ENCODE measurements at places on chromosomes 1 and 21.

- DNase-seq, result no peak
Measured at GRCh38 chr1:24874611-24875234, 55.4 kb downstream of the RUNX3 start.

DNA sequence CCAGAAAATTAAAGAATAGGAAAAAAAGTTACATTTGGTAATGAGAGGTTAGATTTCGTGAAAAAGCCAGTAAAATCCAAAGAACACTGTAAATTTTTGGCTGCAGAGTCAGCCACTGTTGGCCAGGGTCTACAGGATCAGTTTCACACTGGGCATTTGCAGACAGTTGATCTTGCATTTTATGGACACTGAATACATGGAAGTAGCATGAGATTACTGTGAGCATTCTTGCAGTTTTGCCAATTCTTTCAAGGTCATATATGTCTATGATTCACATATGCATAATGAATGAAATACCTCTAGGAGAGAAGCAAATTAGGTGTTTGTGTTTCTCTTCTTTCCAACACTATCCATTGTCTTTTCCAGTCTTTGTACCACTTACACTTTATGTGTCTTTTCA, 200.8 kb upstream of the DPYD start:
- no peak for DNase-seq

- DNase-seq, result no peak
Measured at GRCh38 chr1:114741963-114742746, 15.6 kb downstream of the CSDE1 start.

DNA sequence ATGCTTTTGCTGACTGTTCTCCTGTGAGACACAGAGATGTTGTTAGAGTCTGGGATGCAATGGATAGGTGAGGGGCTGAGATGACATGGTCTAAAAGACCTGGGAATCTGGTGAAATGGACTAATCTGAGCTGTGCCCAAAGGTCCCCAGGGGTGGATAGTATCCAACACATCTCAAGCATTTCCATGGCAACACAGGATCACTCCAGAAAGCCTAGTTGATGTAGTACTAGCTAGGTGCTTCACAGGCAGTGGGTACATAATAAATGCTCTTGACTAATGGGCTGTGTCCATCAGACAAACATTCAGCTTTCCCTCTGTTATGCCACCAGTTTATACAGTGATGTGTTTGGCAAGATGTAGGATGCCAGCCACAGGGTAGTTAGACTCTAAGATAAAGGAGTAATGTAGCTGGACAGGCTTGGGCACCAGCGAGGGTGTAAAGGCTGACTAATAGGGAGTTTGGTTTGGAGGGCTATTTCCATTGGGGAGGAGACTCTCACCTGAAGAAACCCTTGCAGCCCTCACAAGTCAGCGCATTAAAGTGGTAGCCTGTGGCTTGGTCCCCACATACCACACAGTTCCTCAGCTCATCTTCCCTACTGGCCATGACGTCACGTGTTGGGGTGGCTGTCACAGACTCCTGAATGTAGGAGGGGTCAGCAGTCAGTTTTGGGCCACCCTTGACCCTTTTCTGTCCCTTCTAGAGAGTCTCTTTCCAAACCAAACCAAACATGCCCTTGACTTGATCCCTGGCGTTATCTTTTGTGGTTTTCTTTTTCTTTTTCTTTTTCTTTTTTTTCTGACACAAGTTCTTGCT, 1.8 kb downstream of the NR1I3 start:
- no peak for DNase-seq

DNA sequence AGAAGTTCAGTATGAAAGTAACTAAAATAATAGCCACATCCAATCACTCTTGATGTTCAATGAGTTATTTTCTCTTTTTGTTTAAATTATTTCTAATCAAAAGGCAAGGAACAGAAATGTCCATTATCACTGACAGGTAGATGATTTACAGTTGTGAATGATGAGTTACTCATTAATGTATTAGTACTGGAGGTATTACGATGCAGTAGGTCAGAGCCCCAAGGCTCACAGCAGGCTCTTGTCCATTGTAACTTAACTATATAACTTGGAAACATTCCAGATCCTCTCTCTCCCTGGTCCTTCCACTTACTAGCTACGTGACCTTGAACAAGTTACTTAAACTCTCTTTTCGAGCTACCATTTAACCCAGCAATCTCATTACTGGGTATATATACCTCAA, 39.5 kb downstream of the CRB1 start:
- DNase-seq, result no peak

DNA sequence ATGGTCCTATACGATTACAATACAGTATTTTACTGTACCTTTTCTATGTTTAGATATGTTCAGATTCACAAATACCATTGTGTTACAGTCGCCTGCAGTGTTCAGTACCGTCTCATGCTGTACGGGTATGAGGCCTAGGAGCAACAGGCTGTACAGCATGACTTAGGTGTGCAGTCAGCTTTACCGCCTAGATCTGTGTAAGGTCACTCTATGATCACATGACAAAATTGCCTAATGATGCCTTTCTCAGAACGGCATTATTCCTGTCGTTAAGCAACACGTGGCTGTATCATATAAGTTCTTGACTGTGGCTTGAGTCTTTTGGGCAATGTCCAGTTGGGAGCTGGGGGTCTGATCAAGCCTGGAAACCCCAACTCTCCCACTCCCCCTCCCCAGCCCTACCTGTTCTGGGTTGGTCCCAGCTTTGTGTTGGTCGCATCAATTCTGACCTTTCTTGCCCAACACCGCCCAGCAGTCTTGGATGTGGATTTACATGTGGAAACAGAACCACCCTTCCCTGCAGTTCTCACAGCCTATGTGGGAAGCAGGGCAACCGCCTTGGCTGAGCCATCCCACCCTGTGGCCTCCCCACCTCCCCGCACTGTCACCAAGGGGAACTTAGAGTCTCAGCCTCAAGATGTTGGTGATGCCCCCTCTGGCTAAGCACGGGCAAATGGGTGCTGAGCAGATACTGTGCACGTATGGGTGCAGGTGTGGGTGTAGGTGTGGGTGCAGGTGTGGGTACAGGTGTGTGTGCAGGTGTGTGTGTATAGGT, 80.2 kb upstream of the ACTL8 start:
- no peak for DNase-seq

DNA sequence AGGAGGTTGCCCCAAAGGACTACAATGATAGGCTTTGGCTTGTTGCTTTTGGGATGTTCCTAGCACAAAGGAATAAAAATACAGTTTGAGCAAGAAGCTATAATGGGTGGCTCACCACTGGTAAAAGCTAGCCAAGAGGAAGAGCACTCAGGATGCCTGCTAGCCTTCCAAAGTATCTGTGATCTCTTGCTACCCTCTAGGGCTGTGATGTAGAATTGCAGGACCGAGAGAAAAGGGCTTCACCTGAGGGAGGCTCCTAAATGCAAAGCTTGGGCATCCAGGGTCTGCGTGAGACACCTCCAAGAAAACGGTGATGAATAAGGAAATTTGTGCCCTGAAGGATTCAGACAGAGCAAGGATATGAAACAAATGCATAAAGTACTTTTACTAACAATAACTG, 17.7 kb downstream of the IVL start:
- DNase-seq, result no peak

GRCh38 chr1:202145068-202145743, 669 bp upstream of the ARL8A start:
- DNase-seq, result no peak

GRCh38 chr1:39919545-39919944, 17.8 kb upstream of the MYCL start:
- DNase-seq, result no peak

DNA sequence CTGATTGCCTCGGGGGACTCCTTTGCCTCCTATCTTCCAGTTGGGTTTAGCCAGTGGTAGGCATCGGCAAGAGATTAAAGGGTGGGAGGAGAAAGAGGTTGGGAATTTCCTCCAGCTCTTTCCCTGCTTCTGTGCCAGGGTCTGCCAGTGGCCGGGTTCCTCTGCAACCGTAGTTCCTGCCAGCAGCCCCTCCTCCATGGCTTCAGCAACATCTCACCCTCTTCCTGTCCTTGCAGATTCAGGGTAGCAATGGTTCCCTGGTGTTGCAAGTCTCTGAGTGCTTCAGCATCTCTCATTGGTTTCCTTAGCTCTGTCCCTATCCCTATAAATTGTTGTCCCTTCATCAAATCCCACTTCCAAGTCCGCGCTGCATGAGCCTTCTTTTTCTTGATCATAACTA, 223.1 kb upstream of the JUN start:
- no peak for DNase-seq

DNA sequence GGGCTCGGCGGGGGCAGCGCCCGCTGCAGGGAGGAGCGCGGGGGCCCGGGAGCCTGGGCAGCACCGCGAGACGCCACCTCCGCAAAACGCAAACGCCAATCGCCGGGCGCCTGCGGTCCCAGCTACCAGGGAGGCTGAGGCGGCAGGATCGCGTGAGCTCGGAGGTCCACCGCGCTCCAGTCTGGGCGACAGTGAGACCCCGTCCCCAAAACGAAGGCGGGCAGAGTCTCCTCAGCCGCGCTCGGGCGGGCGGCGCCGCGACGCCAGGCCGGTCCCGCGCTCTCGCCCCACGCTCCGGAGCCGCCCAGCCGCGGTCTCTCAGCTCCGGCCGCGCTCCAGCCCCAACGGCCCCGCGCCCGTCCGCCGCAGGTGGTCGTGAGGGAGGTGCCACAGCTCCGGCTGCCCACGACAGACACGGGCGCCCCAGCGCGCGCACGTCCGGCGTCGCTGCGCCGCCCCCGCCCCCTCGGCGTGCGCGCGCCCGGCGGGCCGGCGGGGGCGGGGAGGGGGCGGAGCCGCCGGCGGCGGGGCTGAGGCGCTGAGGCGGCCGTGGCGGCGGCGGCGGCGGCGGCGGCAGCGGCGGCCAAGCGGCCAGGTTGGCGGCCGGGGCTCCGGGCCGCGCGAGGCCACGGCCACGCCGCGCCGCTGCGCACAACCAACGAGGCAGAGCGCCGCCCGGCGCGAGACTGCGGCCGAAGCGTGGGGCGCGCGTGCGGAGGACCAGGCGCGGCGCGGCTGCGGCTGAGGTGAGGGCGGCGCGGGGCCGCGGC, at the start of gene ADARB1:
Gene ADARB1 (plus strand): TSS at position 533 of the 770 bp plus-strand sequence. CDS start 97,077 bp downstream, outside the sequence.
- peak; percentile 60 for DNase-seq

DNA sequence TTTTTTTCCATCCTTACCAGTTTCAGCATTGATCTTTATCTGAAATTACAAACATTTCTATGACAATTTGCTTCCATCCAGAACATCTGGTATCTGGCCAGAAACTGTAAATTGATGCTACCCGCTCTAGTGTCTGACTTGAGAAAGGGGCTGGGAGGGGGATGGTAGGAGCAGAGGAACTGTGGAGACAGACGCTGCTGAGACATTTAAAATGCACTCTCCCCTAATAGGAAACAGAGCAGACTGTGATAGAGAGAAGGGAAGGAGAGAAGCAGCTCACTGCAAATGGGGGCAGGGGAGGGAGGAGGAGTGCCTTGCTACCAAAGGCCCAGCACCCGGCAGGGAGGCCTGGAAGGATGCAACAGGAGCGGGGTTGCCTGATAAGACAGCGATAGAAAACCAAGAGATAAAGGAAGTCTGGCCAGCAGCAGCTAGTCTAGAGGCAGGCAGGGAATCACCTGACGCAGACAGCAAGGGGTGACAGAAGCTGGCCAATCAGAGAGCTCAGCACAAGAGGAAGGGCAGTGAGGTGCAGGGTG, 195.5 kb upstream of the NFIA start:
- no peak for DNase-seq

GRCh38 chr1:204854286-204854685, 16.4 kb upstream of the NFASC start:
- DNase-seq, result no peak

- no peak for DNase-seq
Measured at GRCh38 chr1:168553680-168554553, 10.1 kb upstream of the XCL2 start.

DNA sequence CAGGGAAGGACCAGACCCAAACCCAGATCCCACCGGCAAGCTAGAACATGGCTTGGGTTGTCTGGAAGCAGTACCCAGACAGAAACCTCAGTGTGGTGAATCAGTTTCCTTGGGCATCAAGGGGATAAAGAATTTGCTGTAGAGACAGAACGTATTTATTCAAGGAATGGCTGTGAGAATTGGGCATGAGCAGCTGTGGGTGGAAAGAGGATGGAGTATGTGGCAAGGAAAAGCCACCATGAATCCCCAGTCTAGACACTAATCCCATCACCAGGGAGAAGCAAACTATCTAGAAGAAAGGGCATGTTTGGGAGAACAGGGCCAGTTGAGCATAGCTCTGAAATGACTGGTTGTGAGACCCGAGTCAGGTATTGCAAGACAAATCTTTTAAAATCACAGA, 109.2 kb downstream of the TOMM20 start:
- DNase-seq, result no peak

DNA sequence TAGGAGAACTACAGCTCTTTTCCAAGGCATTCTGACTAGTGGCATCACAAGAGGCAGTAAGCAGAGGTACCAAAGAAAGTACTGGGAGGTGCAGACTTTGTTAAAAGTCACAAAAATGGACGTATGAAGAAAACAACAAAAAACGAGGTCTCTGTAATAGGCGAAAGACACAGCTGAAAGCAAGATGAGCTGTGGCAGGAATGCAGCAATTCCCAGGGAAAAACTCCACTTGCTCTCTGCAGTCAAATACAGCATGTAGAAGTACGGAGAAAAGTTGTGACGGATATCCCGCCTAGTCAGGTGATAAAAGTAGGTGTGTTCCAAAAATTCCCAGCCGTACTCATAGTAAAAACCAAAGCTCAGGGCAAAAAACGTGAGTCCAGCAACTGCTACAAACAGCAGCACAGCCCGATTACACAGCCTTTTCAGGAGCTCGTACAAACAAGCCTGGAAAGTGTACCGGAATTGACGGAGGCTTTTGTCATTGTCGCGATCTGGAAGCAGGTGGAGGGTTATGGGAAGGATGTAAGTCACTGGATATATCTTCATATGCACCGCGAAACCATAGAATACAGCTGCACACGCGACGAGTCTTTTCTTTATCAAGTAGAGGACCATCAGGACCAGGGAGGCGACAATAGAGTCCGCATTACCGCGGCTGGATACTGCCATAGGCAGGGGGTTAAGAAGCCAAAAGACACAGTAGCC, 979 bp downstream of the PIGM start:
- DNase-seq, result no peak

DNA sequence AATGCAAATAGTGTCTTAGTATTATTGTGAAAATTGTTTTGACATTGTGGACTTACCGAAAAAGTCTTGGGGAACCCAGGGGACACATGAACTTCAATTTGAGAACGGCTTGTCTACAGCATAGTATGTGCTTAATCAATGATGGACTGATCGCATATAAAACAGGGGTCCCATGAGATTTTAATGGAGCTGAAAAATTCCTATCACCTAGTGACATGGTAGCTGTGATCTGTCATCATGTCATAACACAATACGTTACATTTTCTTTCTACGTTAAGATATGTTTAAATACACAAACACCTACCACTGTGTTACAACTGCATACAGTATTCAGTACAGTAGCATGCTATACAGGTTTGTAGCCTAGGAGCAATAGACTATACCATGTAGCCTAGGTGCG, 153.3 kb upstream of the FOXD3 start:
- no peak for DNase-seq

GRCh38 chr1:160855181-160855981, 7.3 kb downstream of the CD244 start:
- DNase-seq, result no peak
